Thymus (tissue), 14 donors: ENCODE measurements at places on chromosomes 6 and 20. TPM values are rescaled to one million over a fixed set of nuclear protein-coding genes. Genes with fewer than 3 reads are reported as not detected.

GRCh38 chr6:46645265-46645664 is 7.4 kb downstream of the CYP39A1 start:
- no peaks in the 10 kb centered on the region for H3K36me3 ChIP-seq
- no peak overlapping the region for H3K4me3 ChIP-seq
- no peak overlapping the region for H3K27ac ChIP-seq
- no peak for DNase-seq

DNA sequence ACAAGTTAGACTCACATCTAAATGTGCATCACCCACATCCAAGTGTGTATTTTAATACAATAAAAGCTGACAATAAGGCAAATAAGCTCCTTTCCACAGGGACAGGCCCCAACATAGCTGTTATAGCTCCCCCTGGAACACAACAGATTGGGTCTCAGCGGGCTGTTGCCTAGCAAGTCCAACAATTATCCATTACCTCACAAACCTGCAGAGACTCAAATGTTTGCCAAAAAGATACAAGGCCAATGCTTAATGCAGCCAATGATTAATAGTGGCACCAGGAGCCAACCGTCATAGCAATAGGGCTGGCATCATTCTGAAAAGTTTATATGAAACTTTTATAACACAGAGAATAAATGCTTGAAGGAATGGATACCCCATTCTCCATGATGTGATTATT is 35.7 kb downstream of the EPB41L2 start:
- H3K27ac ChIP-seq: no peak overlapping the region
- DNase-seq: no peak
- no peaks in the 10 kb centered on the region for H3K27me3 ChIP-seq
- H3K36me3 ChIP-seq: no peaks in the 10 kb centered on the region
- H3K4me3 ChIP-seq: no peak overlapping the region

GRCh38 chr6:165769884-165770283 is 106.8 kb upstream of the PDE10A start:
- no peak overlapping the region for H3K4me3 ChIP-seq
- no peak overlapping the region for H3K27ac ChIP-seq
- H3K36me3 ChIP-seq: no peaks in the 10 kb centered on the region
- no peaks in the 10 kb centered on the region for H3K4me1 ChIP-seq
- no peak for DNase-seq
- peaks cover 2% of the 10 kb centered on the region for H3K27me3 ChIP-seq

GRCh38 chr6:75551367-75551952 is 50.2 kb upstream of the SENP6 start:
- no peaks in the 10 kb centered on the region for H3K27me3 ChIP-seq
- H3K27ac ChIP-seq: no peak overlapping the region
- H3K36me3 ChIP-seq: no peaks in the 10 kb centered on the region
- H3K4me3 ChIP-seq: no peak overlapping the region
- H3K4me1 ChIP-seq: no peaks in the 10 kb centered on the region
- no peak for DNase-seq

Gene CDSN
- 0.05 TPM for total RNA-seq

DNA sequence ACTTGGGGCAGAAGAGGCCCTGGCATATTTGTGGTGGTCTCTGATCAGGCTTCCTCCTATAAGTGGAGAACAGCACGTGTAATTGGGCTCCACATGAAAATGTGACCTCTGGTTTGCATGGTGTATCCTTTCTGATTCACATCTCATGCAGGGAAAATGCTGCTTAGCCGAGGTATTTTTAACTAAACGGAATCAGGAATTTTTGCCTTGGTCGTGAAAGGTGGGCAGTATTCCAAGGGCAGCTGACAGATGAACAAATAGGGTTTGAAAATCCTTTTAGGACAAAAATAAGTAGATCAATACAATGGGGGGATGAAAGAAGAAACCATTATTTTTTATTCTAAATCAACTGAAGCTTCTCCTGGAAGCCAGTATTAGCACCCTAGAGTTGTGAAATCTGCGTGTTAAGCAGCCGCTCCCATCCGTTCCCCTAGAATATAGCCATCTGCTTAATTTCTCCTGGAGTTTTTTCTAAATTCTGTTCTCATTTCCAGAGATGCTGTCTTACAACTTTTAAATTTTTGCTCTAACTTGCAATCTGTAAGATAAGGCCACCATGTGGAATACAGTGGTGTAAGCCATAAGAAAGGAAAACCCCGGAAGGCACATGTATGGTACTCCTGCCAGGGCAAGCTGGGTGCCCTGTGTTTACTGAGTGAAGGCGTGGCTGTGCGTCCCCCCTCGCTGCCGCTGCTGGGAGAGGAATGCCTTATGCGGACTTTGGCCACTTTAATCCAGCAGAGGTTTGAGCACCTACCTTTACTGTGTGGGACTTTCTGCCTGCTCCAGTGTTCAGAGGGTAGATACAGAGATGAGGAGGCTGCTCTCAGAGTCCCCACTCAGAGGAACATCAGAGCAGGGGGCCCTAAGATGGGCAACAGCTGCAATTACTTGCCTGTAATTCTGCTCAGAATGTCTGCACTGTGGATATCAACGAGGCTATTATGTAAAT is 52.4 kb downstream of the SYNJ2 start:
- H3K27me3 ChIP-seq: no peaks in the 10 kb centered on the region
- peaks cover 6% of the 10 kb centered on the region for H3K4me1 ChIP-seq
- no peak for DNase-seq

Gene PXDC1
- total RNA-seq: 4.5 TPM

Gene SPTLC3
- 3.4 TPM for total RNA-seq

Gene SYNE1
- total RNA-seq: 55.1 TPM

- no peak overlapping the region for H3K27ac ChIP-seq
- no peak overlapping the region for H3K4me3 ChIP-seq
- no peaks in the 10 kb centered on the region for H3K36me3 ChIP-seq
- H3K4me1 ChIP-seq: no peaks in the 10 kb centered on the region
- H3K27me3 ChIP-seq: no peaks in the 10 kb centered on the region
Observed at GRCh38 chr6:43934803-43935602, 165.0 kb downstream of the VEGFA start.

Gene NNAT
- 19.9 TPM for total RNA-seq

Gene THBS2
- 4.2 TPM for total RNA-seq

Gene BRPF3
- 5.4 TPM for total RNA-seq

DNA sequence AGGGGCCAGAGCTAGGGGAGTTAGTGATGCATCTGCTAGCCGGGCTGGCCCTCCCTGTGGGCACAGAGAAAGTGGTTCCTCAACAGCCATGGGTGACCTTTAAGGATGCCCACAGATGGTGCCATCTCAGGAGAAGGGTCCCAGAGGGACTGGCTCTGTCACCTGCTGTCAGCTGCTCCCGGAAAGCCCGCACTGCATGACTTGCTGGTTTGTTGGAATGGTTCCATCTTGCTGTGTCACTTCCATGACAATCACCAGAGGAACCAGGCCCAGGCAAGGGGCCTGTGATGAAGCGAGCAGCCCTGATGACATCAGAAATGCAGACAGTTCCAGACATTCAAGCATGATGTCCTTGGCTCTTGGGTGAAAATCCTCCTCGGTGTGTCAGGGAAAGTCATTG is 125.2 kb downstream of the PHACTR3 start:
- H3K27me3 ChIP-seq: no peaks in the 10 kb centered on the region
- no peaks in the 10 kb centered on the region for H3K36me3 ChIP-seq
- no peak overlapping the region for H3K4me3 ChIP-seq
- no peak for DNase-seq

DNA sequence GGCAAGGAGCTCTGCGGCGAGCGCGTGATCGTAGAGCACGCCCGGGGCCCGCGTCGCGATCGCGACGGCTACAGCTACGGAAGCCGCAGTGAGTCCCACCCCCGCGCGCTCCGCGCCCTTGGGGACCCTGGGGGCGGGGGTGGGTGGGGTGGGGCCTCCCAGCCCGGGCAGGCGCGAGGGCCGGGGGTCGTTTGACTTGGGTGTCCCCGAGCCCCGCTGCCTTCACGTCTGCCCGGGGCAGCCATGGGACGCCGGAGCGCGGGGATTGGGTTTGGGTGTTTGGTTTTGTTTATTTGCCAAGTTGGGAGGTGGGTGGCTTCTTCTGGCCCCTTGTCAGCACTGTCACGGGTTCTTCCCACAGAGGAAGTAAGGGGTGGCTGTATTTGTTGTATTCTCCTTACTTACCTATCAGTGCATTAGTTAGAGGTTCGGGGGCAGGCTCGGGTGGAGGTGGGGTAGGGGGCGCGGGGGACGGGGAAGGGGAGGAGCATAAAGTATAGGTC is 777 bp downstream of the SRSF6 start:
- peaks cover 42% of the 10 kb centered on the region for H3K36me3 ChIP-seq
- peaks cover 11% of the 10 kb centered on the region for H3K4me1 ChIP-seq
- H3K4me3 ChIP-seq: peak overlapping the region; percentile 92
- no peak for DNase-seq

Gene TFAP2A
- 0.33 TPM for total RNA-seq

DNA sequence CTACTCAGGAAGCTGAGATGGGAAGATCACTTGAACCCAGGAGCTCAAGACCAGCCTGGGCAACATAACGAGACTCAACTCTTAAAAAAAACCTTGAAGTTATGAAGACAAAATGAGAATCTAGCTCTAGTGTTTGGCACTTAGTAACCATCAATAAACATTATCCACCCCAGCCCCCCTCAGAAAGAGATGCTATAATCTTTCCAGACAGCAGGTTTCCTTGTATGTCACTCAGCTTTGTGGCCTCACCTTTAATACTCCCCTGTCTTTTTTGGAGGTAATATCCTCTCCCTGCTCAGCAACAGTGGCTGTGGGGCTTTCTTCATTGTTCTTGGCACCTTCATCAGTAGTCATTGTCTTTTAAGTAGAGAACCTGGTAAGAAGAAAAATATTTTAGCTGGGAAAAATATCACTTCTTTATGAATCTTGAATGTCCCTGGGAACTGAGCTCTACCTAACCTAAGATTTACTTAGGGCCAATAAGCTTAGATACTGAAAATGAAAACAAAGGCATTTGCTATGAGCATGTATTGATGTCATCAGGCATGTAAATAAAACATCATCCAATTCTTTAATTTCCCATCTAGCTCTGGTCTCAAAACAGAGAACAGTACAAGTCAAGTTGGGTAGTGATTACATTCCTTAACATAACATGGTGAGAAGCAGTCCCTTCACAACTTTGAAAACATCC is 46.1 kb downstream of the FKBP5 start:
- peaks cover 55% of the 10 kb centered on the region for H3K36me3 ChIP-seq
- DNase-seq: no peak
- no peaks in the 10 kb centered on the region for H3K4me1 ChIP-seq
- no peak overlapping the region for H3K27ac ChIP-seq

Gene KCNB1
- total RNA-seq: 0.09 TPM

GRCh38 chr6:157172231-157172701 is 151.1 kb downstream of the TMEM242 start:
- H3K4me1 ChIP-seq: no peaks in the 10 kb centered on the region
- peaks cover 41% of the 10 kb centered on the region for H3K36me3 ChIP-seq
- H3K4me3 ChIP-seq: no peak overlapping the region

DNA sequence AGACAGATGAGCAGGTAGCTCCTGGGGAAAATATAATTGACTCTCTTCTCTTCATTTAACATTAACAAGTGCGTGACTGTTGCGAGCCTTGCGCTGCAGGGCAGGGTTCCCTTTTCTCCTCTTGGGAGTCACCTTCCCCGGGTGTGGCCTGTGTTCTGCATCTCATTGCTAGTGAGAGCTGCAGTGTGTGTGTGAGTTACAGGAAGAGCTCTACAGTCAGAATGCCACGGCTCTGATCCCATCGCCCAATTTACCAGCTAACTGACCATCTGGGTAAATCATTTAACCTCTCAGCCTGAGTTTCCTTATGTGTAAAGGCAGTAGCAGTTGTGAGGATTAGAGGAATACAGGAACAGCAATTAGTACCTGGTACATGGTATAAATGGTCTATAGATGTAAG is 106.8 kb upstream of the NUP153 start:
- no peak overlapping the region for H3K27ac ChIP-seq
- no peak for DNase-seq
- no peaks in the 10 kb centered on the region for H3K4me1 ChIP-seq
- H3K36me3 ChIP-seq: no peaks in the 10 kb centered on the region
- H3K4me3 ChIP-seq: no peak overlapping the region
- no peaks in the 10 kb centered on the region for H3K27me3 ChIP-seq

DNA sequence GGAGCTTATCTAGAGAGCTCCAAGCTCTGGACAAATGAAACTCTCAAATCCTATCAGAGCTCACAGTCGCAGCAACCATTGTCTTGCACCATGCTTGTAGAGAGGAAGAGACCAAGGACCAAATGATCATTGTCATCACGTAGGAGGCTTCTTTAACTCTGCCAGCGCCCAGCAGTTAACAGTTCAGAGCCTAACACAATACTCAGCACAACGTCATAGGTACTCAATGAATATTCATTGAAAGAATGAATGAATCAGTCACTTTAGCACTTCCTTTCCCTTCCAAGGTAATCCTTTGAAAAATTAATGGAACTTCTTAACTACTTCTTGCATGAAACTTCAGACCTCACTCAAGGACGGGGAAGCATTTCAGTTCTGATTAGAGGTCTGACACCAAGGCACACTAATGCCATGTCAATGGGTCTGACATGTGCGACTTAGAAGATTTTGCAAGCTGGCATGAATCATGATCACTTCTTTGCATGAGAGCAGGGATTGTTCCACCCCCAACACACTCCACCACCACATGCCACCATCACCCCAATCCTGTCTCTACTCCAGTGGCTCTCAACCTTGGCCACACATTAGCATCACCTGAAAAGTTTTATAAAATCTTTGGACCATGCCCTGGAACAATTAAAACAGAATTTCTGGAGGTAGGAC is 45.1 kb downstream of the KHDC1L start:
- DNase-seq: no peak
- H3K27ac ChIP-seq: no peak overlapping the region
- H3K4me1 ChIP-seq: no peaks in the 10 kb centered on the region
- H3K36me3 ChIP-seq: no peaks in the 10 kb centered on the region
- no peak overlapping the region for H3K4me3 ChIP-seq

Gene PAK5
- 0.19 TPM for total RNA-seq

GRCh38 chr6:105537981-105538578 is 135.2 kb upstream of the PREP start:
- H3K27me3 ChIP-seq: no peaks in the 10 kb centered on the region
- no peak for DNase-seq
- H3K36me3 ChIP-seq: no peaks in the 10 kb centered on the region
- no peak overlapping the region for H3K4me3 ChIP-seq
- H3K4me1 ChIP-seq: no peaks in the 10 kb centered on the region

DNA sequence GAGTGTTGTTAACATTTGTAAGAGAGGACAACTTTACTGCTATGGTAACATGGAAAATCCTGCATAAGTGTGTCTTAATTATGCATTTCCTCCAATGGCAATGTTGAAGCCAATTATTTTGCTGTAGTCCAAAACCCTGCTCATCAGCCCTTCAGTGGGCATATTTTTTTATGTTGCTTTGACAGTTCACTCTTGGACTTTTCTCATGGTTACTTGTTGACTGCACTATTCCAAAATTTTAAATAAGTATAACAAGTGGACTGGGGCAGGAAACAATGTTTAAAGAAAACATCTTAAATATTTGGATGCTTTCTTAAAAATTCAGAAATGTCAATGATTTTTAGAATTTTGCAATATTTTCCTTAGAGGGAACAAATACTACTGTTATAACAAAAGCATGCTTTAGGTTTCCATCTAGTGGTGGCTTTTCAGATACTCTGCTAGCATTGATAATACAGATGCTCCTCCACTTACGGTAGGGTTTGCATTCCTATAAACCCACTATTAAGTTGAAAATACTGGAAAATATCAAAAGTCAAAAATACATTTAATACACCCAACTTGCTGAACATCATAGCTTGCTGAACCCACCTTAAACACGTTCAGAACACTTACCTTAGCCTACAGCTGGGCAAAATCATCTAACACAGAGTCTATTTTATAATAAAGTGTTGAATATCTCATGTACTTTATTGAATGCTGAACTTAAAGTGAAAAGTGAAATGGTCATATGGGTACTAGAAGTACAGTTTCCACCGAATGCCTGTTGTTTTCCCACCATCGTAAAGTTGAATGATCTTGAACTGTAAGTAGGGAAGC is 86.4 kb downstream of the ADGRG6 start:
- H3K27ac ChIP-seq: no peak overlapping the region
- no peaks in the 10 kb centered on the region for H3K4me1 ChIP-seq

- H3K4me3 ChIP-seq: no peak overlapping the region
- no peak for DNase-seq
Observed at GRCh38 chr6:110990840-110991576, 9.2 kb downstream of the RPF2 start.

Gene SLC17A1
- not detected for total RNA-seq
